ENCODE measurements at places on chromosomes 16 and 17.
A peak's percentile ranks its signal among the peaks of the same experiment; 100 is the strongest.

DNA sequence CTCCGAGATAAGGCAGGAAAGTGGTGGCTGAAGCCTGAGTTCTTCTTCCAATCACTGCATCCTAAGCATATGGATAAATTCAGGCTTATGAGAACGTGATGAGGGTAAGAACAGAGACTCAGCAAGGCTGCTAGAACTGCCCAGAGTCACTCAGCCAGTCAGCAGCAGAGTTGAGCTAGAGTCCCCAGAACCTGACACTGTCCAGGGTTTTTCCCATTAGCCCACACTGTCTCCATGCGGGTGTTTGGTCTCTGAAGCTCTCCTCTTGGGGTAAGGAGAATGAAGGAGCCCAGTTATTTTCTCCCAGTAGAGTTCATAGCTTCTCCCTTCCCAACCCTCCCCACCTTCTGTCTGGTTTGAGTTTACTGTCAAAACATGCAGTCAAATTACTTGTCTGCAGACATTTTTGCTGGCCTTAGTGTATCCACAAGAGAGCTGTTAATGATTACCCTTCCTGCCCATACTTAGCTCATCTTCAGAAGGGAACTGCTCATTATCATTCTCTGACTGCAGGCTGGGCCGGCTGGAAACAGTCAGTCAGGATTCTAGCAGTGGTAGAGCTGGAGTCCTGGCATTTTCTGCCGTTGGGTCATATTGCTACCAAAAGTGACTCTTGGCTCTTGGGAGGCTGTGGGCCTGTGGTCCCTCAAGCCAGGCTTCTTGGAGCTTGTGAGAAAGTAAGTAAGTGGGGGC is 460.0 kb downstream of the HS3ST3B1 start:
- peak; percentile 60 for DNase-seq

- DNase-seq: peak; percentile 9
These were observed 307.2 kb downstream of the ABCC12 start for GRCh38 chr16:47848421-47849109.

DNA sequence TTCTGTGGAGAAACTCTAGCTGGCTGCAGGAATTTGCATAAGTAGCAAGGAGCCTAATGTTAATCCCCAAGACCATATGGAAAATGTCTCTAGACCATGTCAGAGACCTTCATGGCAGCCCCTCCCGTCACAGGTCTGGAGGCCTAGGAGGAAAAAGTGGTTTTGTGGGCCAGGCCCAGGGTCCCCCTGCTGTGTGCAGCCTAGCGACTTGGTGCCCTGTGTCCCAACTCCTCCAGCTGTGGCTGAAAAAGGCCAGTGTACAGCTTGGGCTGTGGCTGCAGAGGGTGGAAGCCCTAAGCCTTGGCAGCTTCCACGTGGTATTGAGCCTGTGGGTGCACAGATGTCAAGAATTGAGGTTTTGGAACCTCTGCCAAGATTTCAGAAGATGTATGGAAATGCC is 306.9 kb upstream of the CA10 start:
- DNase-seq: no peak

DNA sequence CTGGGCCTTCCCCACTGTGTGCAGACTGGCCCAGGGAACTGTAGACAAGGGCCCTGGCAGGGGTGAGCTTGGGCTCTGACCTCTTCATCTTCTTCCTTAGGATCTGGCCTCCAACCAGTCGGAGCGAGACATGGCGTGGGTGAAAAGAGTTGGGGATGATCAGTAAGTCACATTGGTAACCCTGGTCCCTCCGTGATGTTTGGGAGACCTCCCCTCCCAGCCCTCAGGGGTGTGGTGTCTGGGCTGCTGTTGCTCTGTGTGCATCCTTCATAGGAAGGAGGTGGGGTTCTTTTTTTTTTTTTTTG is 5.5 kb downstream of the TBKBP1 start:
- DNase-seq: no peak

GRCh38 chr16:58507195-58507962 is 7.4 kb downstream of the NDRG4 start:
- no peak for DNase-seq

- peak; percentile 39 for DNase-seq
These were observed 797 bp downstream of the HES7 start for GRCh38 chr17:8122924-8123694.

DNA sequence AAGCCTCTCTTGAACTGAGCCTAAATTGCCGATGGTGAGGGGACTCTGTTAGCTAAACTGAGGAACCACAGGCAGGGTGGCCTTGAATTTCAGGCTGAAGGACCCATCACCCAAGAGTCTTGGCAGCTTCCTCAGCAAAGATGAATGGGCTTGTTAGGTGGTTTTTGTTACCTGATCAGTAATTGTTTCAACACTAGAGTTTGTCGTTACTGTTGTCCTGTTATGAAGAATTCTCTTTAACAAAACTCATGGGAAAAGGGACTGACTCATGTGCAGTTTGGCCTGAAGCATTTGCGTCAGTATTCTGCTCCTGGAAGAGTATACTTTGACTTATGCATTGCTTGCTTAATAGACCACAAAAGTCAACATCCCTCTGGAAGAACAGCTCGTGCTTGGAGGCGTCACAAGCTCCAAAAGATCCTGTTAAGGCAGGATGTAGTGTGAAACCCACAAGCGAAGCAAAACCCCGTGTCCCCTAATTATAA is 206.0 kb downstream of the IRX3 start:
- peak; percentile 97 for DNase-seq

DNA sequence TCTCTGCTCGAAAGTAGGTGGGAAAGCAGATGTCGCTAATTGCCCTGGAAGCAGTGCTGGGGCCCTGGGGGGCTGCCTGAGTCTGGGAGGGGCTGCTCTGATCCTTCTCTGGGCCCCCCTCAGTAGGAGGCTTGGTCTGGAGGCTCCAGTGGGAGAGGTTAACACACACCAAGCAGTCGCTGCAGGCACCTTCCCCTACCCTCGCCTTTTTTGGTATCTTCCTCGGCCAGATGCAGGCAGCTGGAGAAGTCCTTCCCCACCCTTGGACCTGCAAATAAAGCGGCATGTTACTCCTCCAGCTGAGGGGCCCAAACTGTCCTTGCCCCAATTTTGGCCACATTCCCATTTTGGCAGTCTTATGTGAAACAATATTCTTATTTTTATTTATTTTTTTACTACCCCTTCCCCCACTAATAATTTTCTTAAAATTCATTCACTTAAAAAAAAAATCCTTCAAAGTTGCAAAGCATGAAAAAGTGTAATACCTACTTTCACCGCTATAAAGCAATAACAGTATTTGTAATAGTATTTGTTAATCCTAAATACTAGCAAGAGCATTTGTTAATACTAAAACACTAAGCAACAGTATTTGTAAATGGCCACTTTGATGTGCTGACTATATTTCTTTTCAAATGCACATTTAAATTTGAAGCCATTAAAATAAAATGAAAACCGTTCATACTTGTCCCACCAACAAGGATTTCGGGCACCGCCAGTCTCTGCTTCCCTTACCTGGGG is 15.0 kb downstream of the C16orf46 start:
- no peak for DNase-seq

DNA sequence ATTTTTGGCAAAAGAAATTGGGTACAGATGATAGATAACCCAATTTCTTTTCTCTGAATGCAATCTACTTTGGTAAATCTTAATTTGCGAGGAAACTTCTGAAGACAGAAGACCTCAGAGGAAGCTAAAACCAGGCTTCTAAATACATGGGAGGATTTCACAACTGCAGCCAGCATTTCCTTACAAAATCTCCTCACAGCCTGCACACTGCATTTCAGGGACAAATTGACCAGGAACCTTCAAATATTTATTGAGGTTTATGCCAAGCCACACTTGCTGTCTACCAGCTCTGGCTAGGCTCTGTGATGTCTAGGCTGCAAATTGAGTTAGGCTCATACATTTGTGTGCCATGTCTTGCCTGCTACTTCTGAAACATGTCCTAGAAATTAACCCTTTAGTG is 167.3 kb upstream of the CDH5 start:
- DNase-seq: no peak

DNA sequence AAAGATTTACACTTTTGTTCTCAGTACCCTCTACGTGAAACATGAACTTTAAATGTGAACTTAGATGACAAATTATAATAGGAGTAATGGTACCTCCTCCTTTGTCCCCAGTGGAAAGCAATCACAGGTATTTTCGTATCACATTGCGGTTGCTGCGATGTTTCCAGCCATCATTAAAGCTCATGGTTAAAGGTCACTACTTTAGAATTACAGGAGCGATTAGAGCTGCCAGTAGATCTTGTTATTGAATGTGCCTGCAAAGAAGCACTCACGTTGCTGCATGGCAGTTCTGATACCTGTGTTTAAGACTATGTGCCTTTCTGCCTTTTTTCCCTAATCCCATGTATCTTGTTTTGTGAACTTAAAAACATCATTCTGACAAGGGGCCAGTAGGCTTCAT is 301.0 kb downstream of the CPPED1 start:
- no peak for DNase-seq

- peak; percentile 67 for DNase-seq
These were observed 331.5 kb downstream of the CBLN1 start for GRCh38 chr16:48950184-48950583.
